ENCODE measurements at places on chromosomes 3 and 15.
A peak's percentile ranks its signal among the peaks of the same experiment; 100 is the strongest.

DNA sequence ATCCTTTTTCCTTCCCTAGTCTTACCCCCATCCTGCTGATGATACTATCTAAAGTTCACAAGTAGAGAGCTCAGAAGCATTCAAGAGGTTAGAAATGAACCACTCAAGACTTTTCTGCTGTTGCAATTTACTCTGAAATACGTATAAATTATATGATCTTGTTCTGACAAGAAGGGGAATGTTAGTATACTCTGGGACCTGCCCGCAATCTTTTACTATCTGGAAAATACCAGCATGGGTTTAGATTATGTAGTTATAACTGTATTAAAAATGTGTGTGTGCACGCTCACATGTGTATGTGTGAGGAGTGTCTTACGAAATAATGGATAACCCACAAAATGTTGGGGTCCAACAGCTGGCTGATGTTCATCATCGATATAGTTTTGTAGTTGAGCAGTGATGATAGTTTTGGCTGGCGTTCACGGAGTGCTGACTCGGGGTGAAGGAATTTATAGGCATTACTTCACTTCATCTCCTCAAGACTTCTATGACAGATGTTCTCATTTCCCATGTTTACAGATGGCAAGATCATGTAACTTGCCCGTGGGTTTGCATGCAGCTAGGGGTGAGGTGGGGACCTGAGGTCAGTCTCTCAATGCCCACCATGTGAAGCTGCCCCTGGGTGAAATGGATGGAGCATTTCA is 297.5 kb upstream of the LYSMD4 start:
- DNase-seq: no peak

DNA sequence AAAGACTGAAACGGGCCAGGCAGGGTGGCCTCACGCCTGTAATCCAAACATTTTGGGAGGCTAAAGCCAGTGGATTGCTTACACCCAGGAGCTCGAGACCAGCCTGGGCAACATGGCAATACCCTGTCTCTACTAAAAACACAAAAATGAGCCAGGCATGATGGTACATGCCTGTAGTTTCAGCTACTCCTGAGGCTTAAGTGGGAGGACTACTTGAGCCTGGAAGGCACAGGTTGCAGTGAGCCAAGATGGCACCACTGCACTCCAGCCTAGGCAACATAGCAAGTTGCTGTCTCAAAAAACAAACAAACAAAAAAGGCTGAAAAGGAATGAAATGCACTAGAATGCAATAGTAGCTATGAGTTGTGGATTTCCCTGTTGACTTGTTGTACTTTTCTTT is 94.7 kb downstream of the STAG1 start:
- no peak for DNase-seq

- DNase-seq: no peak
Observed at GRCh38 chr3:181252631-181253030, 263.1 kb upstream of the DNAJC19 start.

GRCh38 chr15:83100097-83100646 is 7.3 kb upstream of the TM6SF1 start:
- no peak for DNase-seq

GRCh38 chr15:84034578-84035398 is 200.8 kb upstream of the GOLGA6L4 start:
- DNase-seq: no peak

DNA sequence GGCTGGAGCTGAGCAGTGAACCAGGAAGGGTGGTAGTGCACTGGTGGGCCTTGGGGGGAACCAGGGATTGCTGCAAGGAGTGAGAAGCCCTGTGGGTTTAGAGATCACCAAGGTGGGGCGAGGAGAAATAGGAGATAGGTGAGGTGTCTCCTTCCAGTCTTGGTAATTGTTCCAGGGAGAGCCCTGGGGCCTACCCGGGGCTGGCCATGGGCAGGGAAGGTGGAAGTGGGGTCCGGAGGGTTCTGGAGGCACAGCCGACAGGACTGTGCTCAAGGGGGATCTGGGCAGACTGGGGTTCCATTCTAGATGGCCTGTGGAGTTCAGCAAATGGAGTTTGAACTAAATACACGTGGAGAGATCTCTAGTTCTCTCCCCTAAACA is 4.5 kb downstream of the CHST13 start:
- no peak for DNase-seq

GRCh38 chr3:30631243-30631904 is 25.0 kb downstream of the TGFBR2 start:
- DNase-seq: peak; percentile 57

DNA sequence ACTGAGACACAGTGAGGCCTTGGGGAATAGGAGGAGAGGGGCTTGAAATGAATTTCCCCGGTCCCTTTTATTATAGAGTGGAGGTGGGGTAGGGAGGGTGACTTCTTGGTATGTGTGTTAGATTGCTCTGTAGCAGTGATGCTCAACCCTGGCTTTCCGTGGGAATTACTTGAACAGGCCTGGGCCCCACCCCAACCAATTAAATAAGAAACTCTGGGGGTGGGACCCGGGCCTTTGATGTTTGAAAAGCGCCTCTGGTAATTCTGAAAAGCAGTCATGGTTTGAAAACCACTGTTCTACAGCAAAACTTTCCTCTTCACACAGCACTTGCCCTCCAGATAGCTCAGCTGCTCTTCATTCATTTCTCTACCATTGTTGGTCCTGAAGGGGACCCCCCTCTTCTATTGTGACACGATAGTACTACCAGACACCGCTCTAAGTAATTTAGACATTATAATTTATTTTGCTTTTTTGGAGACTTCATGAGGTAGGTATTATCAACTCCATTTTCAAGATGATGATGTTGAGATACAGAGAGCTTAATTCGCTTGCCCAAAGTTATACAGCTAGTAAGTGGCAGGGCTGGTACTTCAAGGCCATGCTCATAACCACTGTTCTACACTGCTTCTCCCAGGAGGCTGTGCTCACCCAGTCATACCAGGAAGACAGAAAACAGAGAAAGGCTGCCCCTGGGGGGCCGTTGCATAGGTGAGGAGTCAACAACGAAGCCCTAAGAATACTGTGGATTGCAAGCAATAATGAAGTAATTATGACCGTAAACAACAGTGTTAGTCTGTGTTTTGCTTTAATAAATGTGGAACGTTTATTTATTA is 176.2 kb downstream of the PEX5L start:
- DNase-seq: no peak

DNA sequence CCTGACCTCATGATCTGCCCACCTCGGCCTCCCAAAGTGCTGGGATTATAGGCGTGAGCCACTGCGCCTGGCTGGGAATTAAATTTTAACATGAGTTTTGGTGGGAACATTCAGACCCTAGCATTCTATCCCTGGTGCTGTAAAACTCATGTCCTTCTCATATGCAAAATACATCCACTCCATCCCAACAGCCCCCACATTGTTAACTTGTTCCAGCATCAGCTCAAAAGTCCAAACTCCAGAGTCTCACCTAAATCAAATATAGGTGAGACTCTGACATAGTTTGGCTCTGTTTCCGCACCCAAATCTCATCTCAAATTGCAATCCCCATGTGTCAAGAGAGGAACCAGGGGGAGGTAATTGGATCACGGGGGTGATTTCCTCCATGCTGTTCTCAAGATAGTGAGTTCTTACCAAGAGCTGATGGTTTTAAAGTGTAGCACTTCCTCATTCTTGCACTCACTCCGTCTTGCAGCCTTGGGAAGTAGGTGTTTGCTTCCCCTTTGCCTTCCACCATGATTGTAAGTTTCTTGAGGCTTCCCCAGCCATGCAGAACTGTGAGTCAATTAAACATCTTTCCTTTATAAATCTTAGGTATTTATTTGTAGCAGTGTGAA is 96.2 kb upstream of the PLCL2 start:
- DNase-seq: no peak

DNA sequence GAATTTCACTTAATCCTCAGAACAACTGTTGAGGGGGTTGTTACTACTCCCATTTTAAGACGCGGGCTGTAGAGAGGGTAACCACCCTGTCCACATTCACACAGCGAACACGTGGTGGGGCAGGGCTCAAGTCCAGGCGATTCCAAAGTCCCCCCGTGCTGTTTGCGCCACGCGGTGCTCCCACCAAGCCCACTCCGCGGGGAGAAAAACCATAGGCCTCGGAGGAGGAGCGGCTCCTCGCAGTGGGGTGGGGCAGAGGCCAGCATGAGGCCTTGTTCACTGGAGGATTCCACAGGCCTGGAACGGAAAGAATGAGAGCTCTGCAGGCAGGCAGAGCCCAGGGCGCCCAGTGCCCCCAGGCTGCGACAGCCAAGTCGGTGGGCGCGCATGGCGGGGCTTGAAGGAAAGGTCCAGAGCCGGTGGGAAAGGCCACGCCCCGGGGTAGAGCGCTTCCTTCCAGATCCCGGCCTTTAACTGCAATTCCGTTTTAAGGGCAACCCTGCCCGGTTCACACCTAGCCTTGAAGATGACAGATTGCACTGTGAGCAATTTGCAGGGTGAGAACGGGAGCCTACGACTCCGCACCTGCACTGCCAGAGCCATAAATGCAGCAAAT is 161.8 kb upstream of the TBL1XR1 start:
- no peak for DNase-seq

DNA sequence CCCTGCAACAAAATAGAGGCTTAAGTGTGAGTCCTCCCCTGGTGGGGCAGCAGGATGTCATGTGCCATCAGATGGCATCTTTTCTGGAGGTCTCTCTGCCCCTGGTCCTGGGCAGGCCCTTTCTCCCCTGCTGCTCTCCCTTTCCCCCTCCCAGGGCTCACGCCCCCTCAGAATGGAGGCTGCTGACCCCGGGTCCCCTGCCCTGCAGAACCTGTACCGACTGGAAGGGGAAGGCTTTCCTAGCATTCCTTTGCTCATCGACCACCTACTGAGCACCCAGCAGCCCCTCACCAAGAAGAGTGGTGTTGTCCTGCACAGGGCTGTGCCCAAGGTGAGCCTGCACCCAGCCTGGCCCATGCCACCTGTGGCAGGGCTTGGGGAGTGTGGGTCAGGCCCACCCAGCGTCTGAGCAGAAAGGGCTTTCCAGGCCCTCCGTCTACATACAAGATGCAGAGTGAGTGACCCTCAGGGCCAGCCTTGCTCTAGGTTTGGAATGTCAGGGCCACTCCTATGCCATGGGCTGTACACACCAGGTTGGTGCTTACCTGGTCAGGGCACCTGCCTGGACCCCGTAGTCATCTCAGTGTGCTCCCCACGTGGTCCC is 7.1 kb downstream of the FES start:
- no peak for DNase-seq

GRCh38 chr3:132652640-132653270 is 6.9 kb downstream of the ACAD11 start:
- DNase-seq: no peak

GRCh38 chr15:51585986-51586385 is 36.6 kb downstream of the DMXL2 start:
- DNase-seq: no peak

GRCh38 chr3:152105446-152105845 is 163.3 kb upstream of the MBNL1 start:
- DNase-seq: no peak

- DNase-seq: peak; percentile 25
Observed at GRCh38 chr3:152021951-152022461, 148.6 kb downstream of the SUCNR1 start.

- DNase-seq: no peak
Observed at GRCh38 chr3:3240986-3241385, 61.5 kb upstream of the CRBN start.

DNA sequence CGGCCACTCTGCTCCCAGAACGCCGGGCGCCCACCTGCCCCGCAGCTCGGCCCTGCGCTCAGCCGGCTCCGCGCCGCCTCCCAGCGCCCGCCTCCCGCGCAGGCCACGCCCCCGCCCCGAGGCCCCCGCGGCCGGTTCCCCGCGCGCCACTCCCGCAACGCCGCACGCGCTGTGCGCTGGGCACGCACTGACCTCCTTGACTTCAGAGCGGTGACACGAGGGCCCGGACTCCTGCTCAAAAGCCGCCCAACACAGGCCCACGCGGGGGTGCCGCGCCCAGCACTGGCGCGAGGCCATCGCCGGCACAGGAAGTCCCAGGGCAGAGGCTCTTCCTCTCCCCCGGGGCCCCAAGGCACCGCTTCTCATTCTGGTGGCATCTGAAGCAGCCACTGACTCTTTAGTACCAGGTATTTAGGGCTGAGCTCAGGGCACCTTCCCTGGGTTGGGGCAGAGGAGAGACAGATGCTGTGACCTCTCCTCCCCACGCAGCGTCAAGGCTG is 12.4 kb downstream of the TNK2 start:
- DNase-seq: peak; percentile 58

GRCh38 chr3:5019411-5020241 is 40.4 kb downstream of the BHLHE40 start:
- peak; percentile 70 for DNase-seq

- DNase-seq: no peak
Observed at GRCh38 chr3:115120597-115120996, 26.5 kb downstream of the ZBTB20 start.

DNA sequence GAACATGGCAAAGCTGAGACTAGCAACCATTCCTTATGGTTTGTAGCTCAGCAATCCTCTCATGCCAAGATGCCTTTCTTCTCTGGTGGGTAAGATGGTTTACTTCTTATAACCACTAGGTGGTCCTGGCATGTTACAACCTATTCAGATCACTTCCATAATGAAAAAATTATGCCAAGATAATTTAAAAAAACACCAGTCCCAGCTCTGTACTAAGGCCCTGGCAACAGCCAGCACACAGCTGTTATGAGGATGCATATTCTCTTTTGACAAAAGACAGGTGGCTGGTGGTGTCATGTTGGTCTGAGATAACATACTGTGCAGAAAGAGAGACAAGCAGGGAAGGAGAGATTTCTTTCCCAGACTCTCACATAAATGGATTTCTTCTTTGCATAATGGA is 65.7 kb upstream of the FRMD4B start:
- DNase-seq: no peak

DNA sequence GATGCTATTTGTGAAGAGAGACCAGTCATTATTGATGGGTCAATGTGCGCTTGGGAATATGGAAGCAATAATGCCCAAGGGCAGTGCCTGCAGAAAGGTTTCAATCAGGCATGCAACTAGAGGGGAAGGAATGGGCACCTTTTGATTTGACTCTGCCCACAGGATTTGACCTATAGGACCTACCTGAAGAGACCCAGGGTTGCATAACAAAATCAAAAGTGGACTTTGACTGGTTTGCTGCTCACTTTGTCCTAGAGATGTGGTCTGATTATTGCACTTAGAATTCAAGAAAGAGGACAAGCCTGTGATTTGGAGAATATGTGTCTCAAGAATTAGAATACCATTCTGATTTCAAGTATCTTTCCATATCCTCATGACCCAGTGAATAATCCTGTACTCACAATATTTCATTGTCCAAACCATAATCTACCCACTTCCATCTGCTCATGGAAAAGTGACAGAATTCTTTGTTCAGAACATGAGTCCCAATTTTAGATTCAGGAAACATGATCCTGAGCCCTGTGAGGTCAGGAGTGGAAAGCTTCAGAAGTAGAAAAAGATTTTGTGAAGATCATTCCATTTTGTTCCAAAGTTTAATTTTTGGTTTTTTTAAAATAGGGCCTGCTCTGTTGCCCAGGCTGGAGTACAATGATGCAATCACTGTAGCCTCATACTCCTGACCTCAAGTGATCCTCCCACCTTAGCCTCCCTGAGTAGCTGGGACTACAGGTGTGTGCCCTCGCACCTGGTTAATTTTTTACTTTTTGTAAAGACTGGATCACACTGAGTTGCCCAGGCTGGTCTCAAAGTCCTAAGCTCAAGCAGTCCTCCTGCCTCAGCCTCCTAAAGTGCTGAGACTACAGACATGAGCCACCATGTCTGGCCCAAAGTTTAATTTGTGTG is 151.3 kb upstream of the NR2E3 start:
- no peak for DNase-seq

- no peak for DNase-seq
Observed at GRCh38 chr15:78668987-78669386, 28.0 kb upstream of the CHRNB4 start.
